ENCODE measurements at places on chromosomes 3 and 15.

- DNase-seq = no peak
These were observed 27.8 kb upstream of the GOLIM4 start for GRCh38 chr3:168123201-168124176.

DNA sequence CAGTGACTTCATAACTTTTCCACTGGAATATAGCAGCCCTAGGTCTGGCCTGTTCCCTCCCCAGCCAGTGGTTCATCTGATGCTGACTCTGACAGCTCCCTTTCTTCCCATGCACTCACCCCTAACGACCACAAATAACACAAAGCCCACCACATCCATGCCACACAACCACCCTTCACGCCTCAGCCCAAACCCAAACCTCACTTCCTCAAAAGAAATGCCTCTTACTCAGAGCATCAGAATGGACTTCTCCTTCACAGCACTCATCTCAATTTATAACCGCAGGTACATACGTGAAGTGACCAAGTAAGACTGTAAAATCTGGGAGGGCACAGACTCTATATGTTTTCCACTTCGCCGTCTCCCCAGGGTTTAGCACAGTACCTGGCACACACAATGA lies 1.1 kb downstream of the RBSN start:
- peak; percentile 81 for DNase-seq

GRCh38 chr3:89113893-89114840 lies 6.7 kb downstream of the EPHA3 start:
- peak; percentile 54 for DNase-seq

DNA sequence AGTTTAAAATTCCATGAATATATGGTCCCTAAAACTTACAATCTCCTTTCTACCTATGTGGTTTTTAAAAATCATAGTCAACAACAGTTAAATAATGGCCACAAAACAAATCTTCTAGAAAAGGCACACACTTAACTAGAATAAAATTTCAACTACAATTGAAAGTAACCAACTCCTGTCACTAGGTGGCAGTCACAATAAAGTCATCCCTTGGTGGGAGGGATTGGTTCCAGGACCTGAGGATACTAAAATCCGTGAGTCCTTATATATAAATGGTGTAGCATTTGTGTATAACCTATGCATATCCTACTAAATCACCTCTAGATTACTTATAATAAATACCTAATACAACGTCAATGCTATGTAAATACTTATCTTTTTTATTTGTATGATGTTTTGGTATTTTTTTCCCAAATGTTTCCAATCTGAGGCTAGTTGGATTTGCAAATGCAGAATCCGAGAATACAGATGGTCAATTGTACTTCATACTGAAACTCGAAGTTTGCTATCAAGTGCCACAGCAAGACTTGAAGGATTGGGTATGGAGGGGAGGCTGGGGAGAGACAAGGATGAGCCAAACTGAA lies 172.6 kb downstream of the FMN1 start:
- no peak for DNase-seq

DNA sequence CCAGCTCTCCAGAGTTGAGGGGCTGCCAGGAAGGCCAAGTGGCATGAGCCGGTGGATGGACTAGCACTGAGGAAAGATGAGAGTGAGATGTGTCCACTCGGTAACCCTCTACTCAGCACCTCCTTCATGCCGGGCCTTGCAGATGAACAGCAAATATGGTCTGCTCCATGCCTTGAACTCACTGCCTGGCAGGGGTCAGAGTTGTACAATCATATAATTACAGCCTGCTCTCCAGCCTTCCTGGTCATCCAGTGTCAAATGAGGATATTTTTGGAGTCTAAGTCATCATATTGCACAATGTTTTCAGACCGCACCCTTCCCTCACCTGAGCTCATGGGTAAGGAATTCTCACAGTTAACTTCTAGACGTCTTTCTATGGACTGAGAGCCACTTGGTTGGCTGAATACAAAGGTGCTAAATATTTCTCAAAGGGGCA lies 4.9 kb downstream of the MGLL start:
- DNase-seq = no peak

DNA sequence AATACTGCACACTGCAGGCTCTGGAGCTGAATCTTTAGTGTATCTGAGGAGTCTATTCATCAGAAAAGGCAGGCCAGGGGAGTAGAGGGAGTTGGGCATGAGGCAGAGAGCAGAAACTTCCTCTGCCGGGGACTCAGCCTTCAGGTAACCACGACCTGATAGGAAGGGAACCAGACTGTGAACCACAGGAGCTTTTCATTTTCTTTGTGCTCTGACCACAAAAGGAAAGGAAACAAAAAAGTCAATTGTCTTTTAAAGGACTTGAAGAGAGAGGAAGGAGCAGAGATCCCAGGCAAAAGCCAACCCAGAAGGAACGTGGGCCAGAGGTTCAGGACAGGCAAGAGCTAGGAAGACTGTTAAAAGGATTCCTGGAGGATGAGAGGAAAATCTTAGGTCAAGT lies 573.3 kb downstream of the EPHB1 start:
- no peak for DNase-seq

GRCh38 chr15:91126080-91126479 lies 26.0 kb downstream of the SV2B start:
- DNase-seq = no peak

- DNase-seq = no peak
These were observed 41.0 kb upstream of the ZNF280D start for GRCh38 chr15:56774356-56774755.

- DNase-seq = no peak
These were observed 721 bp downstream of the MYEF2 start for GRCh38 chr15:48177383-48177765.

DNA sequence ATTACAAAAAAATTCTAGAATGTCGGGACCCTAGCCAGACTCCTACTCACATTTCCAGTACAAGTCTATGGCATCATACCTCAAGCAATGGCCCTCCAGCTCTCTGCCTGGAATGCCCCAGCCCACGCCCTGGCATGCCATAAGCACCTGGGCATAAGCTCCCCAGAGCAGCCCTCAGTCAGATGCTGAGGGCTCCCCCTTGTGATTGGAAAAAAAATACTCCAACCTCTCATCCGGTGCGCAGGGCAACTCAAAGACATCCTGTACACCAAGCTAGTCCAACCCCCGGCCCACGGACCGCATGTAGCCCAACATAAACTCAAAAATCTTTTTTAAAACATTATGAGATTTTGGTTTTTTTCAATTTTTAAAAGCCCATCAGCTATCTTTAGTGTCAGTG lies 115.4 kb downstream of the NEK10 start:
- peak; percentile 50 for DNase-seq

DNA sequence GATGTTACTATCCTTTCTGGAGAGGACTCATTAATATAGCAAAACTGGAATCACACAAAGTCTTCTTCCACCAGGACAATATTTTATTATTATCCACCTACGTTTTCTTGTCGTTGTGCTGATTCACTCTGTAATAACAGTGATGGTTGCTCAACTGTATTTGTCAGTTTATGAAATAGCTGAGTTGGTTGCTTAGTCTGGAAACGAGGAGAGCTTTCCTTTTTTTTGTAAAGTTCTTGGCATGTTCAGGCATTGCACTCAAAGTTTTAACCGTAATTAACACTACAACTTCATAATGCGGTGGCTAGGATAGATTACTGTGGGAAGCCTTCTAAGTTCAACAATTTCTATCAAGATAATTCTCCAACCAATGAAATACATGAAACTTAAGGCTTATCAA lies 131.2 kb downstream of the RAP2B start:
- DNase-seq = no peak

DNA sequence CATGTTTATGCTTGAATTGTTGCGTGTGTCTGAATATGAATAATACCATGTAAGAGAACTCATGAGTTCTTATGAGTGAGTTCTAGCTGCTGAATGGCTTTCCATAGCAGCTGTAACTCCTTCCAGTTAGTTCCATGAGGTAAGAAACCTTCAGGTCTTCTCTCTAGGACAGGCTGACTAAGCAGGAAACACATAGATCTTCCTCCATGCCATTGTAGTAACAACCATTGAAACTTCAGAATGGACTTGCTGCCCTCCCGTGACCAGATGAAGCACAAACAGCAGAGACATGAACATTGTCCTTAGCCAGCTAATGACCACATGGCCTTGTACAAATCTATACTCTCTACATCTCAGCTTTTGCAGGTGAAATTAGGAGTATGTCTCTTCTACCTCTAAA lies 200.0 kb downstream of the ZNF385D start:
- DNase-seq = no peak

- no peak for DNase-seq
These were observed 11.8 kb upstream of the KIF7 start for GRCh38 chr15:89666858-89667705.

GRCh38 chr3:28022916-28023315 lies 218.5 kb upstream of the CMC1 start:
- no peak for DNase-seq

DNA sequence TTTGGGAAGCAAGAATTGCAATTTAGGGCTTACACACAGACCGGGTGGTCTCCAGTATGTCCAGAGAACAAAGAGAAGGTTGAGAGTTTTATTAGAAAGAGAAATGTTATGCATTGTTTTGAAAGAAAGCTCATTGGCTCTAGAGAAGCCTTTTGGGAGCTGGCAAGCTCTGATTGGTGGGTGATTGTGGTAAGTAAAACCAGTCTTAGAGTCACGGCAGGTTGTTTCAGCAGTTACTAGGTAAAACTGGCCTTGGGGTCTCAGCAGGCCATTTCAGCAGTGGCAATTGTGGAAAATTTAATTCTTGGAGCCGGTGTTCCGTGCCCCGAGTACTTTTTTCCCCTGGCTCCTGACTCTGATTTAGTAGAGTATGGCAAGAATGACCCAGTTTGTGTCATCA lies 78.1 kb downstream of the MRPL46 start:
- DNase-seq = no peak

DNA sequence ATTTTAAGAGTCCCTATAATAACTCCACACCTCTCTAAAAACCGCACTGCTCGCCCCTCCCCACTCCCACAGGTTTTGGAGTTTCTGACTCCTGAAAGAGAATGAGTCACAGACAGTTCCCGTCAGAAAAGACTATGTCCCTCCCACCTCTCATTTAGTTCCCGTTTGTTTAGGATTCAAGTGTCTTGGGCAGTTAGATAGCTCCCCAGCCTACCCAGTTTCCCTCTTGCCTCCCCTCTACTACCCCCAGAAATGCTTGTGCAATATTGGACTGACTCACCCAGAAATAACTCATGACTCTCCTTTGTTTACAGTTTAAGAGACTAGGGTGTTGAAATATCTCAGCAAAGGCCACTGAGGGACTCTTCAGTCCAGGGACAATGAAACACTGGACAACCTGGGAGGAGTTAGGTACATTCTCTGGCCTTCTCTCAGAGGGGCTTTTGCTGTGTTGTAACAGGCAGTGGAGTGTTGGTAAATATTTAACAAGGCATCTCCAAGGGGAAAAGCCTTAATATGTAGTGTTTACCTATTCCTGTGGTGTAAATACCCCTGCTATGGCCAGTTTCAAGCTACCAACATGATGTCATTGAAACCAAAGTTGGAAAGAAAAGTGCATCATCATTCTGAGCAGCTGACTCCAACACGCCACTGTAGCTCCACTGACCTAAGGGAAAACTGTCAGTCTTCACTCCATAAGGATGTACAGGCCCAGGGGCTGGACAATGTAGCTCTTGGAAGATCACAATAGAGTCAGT lies 96.1 kb upstream of the CHD2 start:
- DNase-seq = peak; percentile 75

DNA sequence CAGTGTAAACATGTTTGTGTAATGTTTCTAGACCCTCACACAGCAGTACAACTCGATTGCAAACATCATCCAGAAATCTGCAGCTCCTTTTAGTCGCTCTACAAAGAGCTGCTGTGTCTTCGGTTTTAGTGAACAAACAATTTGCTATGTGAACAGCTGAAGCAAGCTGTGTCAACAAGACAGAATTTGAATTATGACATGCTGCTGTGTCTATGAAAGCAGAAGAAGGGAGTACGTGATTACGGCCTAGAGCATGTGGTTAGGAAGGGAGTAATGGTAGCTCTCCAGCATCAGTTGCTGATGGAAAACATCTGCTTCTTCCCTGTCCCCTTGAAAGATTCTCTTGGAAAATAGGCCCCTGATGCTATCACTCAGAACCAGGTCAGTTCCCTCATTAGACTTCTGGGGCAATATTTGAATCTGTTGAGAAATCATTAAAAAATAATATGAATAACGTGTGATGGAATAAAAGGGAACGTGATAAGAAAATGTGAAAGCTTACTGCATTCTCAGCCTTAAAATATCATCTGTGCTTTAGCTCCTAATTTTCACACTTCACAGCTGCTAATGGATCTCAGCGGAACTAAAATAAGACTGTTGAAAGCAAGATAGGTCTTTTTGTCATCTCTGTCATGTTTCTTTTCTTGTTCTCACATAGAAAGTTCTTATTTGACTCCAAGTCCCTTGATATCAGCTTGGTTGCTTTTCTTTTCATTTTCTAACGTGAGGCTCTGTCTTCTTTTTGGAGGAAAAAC lies 891.5 kb downstream of the ROBO2 start:
- no peak for DNase-seq

DNA sequence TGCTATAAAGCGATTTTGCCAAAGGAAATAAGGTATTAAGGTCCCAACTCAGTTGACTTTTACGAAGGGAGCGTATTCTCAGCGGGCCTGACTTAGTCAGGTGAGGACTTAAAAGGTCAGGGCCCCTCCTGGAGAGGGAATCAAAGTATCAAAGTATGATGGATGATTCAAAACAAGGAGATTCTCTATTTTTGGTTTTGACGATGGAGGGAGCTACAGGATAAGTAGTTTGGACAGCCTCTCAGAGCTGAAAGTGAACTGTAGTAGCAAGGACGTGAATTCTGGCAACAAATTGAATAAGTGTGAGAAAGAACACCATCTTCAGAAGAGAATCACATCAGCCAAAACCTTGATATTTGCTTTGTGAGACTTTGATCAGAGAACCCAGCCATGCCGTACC lies 1186.5 kb downstream of the SI start:
- no peak for DNase-seq

- DNase-seq = no peak
These were observed 35.1 kb downstream of the EIF2AK4 start for GRCh38 chr15:39969002-39969394.

DNA sequence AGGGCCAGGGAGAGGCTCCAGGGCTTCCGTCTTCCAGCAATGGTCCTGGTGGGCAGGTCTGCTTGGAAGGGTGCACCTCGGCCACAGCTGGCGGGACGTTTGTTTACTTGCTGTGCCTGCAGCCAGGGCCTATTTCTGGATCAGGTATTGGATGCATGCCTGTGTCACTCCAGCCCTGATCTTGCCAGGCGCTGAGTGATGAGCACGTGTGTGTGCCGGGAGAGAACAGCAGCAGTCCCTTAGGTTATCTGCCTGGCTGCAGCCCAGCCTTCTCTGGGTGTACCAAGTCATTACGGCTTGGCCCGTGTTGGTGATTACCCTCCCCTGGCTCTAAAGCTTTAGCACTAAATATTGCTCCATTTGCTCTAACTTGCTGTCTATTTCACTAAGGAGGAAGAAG lies 14.9 kb downstream of the CCDC32 start:
- DNase-seq = no peak

GRCh38 chr3:45664578-45664977 lies 24.6 kb upstream of the SACM1L start:
- peak; percentile 81 for DNase-seq

GRCh38 chr3:197466586-197467399 lies 89.0 kb downstream of the BDH1 start:
- no peak for DNase-seq

GRCh38 chr3:185995352-185995751 lies 57.5 kb upstream of the TRA2B start:
- DNase-seq = no peak

GRCh38 chr3:131806736-131807135 lies 228.1 kb downstream of the CPNE4 start:
- DNase-seq = no peak
